ENCODE measurements at places on chromosomes 11 and 22. TPM values are rescaled to one million over a fixed set of nuclear protein-coding genes. Genes with fewer than 3 reads are reported as not detected.

Gene INPPL1
- total RNA-seq, result 145 TPM

Gene OR56A1
- total RNA-seq, result not detected

Gene GNG3
- not detected for total RNA-seq

Gene SLC22A12
- total RNA-seq, result not detected

Gene CCDC89
- 0.70 TPM for total RNA-seq

Gene MYOD1
- not detected for total RNA-seq

Gene AQP11
- 0.35 TPM for total RNA-seq

Gene E2F8
- not detected for total RNA-seq

Gene IGSF9B
- total RNA-seq, result 38.6 TPM

Gene ACRV1
- not detected for total RNA-seq

Gene UBE2L3
- 39.3 TPM for total RNA-seq

Gene CNIH2
- 1.4 TPM for total RNA-seq

Gene MRE11
- 43.4 TPM for total RNA-seq

Gene OR8H3
- not detected for total RNA-seq

Gene THY1
- not detected for total RNA-seq

Gene SPI1
- 4.8 TPM for total RNA-seq

Gene FOSL1
- 0.79 TPM for total RNA-seq

Gene SCN3B
- total RNA-seq, result not detected

Gene APOA5
- not detected for total RNA-seq

Gene PRODH
- total RNA-seq, result 0.22 TPM

Gene GGTLC2
- total RNA-seq, result not detected

Gene GAB4
- not detected for total RNA-seq

Gene OR4A16
- total RNA-seq, result not detected

Gene TRPM5
- total RNA-seq, result 0.19 TPM

Gene MS4A6A
- total RNA-seq, result 7.7 TPM

Gene C22orf15
- 1.9 TPM for total RNA-seq

Gene TREH
- not detected for total RNA-seq

Gene ZBTB16
- total RNA-seq, result 5.6 TPM

Gene MB
- not detected for total RNA-seq

Gene OR10D3
- total RNA-seq, result not detected

Gene VSIG2
- total RNA-seq, result 0.55 TPM

Gene APOBEC3F
- 18.3 TPM for total RNA-seq

Gene ARHGEF17
- 0.23 TPM for total RNA-seq

Gene C2CD3
- total RNA-seq, result 52.7 TPM

Gene LRRC10B
- total RNA-seq, result not detected

Gene OR5M3
- total RNA-seq, result not detected

Gene LMF2
- total RNA-seq, result 152 TPM

Gene NLRP14
- total RNA-seq, result not detected

Gene CLDN5
- total RNA-seq, result not detected

Gene DNAJB7
- not detected for total RNA-seq

Gene TPBGL
- total RNA-seq, result 0.22 TPM

Gene MMP1
- total RNA-seq, result not detected

Gene TNNT3
- 10.5 TPM for total RNA-seq

Gene KRTAP5-9
- total RNA-seq, result not detected

Gene OR51B4
- total RNA-seq, result not detected

Gene TIMM8B
- 28.0 TPM for total RNA-seq

Gene CD82
- 130 TPM for total RNA-seq

All from CD4-positive, alpha-beta memory T cell (primary cell).